ENCODE measurements at places on chromosomes 2 and 18. TPM values are rescaled to one million over a fixed set of nuclear protein-coding genes. Genes with fewer than 3 reads are reported as not detected.

Gene MYOM1
- 3.0 TPM for total RNA-seq

Gene ASPRV1
- 0.70 TPM for total RNA-seq

Gene KIF5C
- total RNA-seq, result not detected

Gene TEKT4
- not detected for total RNA-seq

Gene PLGLB1
- total RNA-seq, result 0.93 TPM

Gene CABYR
- total RNA-seq, result 7.3 TPM

Gene TUBB8B
- not detected for total RNA-seq

Gene SALL3
- total RNA-seq, result not detected

Gene TTN
- under 0.01 TPM for total RNA-seq

Gene GLI2
- 13.5 TPM for total RNA-seq

Gene GAREM2
- total RNA-seq, result 2.8 TPM

Gene SERPINB13
- not detected for total RNA-seq

Gene PCARE
- total RNA-seq, result not detected

Gene UGT1A6
- total RNA-seq, result not detected

Gene RNASEH1
- 21.1 TPM for total RNA-seq

Gene EVX2
- 0.09 TPM for total RNA-seq

Gene KCNS3
- total RNA-seq, result 1.2 TPM

Gene NPPC
- not detected for total RNA-seq

Gene LAMA3
- total RNA-seq, result 3.5 TPM

Gene NR4A2
- 0.68 TPM for total RNA-seq

Gene STK11IP
- 16.8 TPM for total RNA-seq

Gene COBLL1
- 3.7 TPM for total RNA-seq

Gene CGREF1
- 10.2 TPM for total RNA-seq

Gene MAPK4
- total RNA-seq, result not detected

Gene LYG1
- total RNA-seq, result not detected

Gene GATA6
- total RNA-seq, result 89.5 TPM

Gene FBXO36
- 1.9 TPM for total RNA-seq

Gene CLHC1
- 0.43 TPM for total RNA-seq

Gene LDLRAD4
- not detected for total RNA-seq

Gene EPB41L3
- total RNA-seq, result 49.5 TPM

Gene DNAH6
- not detected for total RNA-seq

Gene APLF
- 4.3 TPM for total RNA-seq

Gene EPHA4
- total RNA-seq, result 18.6 TPM

Gene ADD2
- total RNA-seq, result 0.12 TPM

Gene C2orf81
- total RNA-seq, result 2.0 TPM
